ENCODE measurements at places on chromosomes 5 and 9. TPM values are rescaled to one million over a fixed set of nuclear protein-coding genes. Genes with fewer than 3 reads are reported as not detected.

GRCh38 chr5:148998174-148998797 lies 64.6 kb downstream of the SH3TC2 start:
- H3K27me3 ChIP-seq, result peaks cover 41% of the 10 kb centered on the region
- H3K4me1 ChIP-seq, result no peaks in the 10 kb centered on the region
- peak; percentile 52 for DNase-seq
- no peak overlapping the region for H3K4me3 ChIP-seq
- H3K36me3 ChIP-seq, result no peaks in the 10 kb centered on the region

GRCh38 chr9:90890146-90890810 lies 88.7 kb downstream of the SYK start:
- DNase-seq, result no peak
- no peak overlapping the region for H3K4me3 ChIP-seq
- H3K27ac ChIP-seq, result no peak overlapping the region
- H3K27me3 ChIP-seq, result peaks cover under 1% of the 10 kb centered on the region
- no peaks in the 10 kb centered on the region for H3K36me3 ChIP-seq

DNA sequence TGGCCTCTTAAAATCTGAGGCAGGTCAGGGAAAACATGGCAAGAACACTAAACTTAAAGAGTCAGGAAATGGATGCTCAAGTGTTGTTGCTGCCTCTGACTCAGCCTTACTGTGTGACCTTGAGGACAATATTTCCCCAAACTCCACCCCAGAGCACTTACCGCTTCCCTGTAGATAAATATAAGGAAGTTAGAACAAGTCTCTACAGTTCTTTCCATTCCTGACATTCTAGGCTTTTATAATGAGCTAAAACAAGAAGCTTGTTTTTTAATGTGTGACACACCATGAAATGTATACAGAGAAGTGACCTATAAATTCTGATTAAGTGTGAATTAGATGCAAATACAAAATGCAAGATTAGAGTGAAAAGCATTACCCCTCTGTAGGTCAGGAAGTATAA lies 129.3 kb downstream of the GRIA1 start:
- H3K36me3 ChIP-seq, result no peaks in the 10 kb centered on the region
- no peak overlapping the region for H3K4me3 ChIP-seq
- DNase-seq, result no peak

- H3K4me1 ChIP-seq, result no peaks in the 10 kb centered on the region
- DNase-seq, result no peak
- H3K4me3 ChIP-seq, result no peak overlapping the region
- H3K27me3 ChIP-seq, result no peaks in the 10 kb centered on the region
- H3K36me3 ChIP-seq, result no peaks in the 10 kb centered on the region
Measured at GRCh38 chr5:76908166-76908565, 44.7 kb upstream of the CRHBP start.

- peaks cover 3% of the 10 kb centered on the region for H3K4me1 ChIP-seq
- no peak for DNase-seq
- no peak overlapping the region for H3K4me3 ChIP-seq
- no peaks in the 10 kb centered on the region for H3K36me3 ChIP-seq
Measured at GRCh38 chr5:146336197-146336596, 2.4 kb upstream of the POU4F3 start.

GRCh38 chr5:168648016-168648415 lies 68.8 kb upstream of the PANK3 start:
- no peaks in the 10 kb centered on the region for H3K36me3 ChIP-seq
- H3K4me1 ChIP-seq, result no peaks in the 10 kb centered on the region
- no peak for DNase-seq
- no peaks in the 10 kb centered on the region for H3K27me3 ChIP-seq
- no peak overlapping the region for H3K4me3 ChIP-seq

DNA sequence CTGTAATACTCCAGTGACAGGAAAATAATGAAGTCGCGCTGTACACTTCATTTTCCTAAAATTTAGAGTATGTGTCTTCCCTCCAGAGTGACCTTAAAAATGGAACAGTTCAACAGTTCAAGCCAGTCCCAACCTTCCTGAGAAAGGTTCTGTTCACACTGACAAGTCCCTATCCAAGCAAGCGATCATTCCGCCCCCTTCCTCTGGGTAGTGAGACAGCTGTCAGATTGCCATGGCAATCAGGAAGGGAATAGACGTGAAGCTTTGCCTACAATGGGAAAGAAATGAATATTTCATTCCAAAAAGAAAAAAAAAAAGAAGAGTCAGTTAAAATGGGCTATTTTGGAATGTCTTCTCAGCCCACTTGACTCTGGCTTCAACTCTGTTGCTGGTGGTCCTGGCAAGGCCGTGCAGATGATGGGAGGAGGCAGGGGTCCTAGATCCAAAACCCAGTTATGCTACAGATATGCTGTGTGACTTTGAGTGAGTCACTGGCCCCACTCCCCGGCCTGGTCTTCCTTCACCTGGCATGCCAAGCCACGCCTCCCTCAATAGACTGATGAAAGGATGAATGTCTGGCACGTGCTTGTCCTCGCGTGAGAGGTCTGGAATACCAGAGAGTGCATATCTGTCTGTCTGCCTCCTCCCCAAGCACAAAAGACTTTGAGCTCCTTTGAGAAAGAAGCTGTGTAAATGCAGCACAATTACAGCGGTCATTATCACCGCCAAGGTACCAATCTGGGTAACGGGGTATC lies 165.8 kb upstream of the WWC1 start:
- no peak overlapping the region for H3K27ac ChIP-seq
- H3K4me1 ChIP-seq, result peaks cover 5% of the 10 kb centered on the region
- H3K4me3 ChIP-seq, result no peak overlapping the region
- no peaks in the 10 kb centered on the region for H3K36me3 ChIP-seq
- H3K27me3 ChIP-seq, result no peaks in the 10 kb centered on the region

DNA sequence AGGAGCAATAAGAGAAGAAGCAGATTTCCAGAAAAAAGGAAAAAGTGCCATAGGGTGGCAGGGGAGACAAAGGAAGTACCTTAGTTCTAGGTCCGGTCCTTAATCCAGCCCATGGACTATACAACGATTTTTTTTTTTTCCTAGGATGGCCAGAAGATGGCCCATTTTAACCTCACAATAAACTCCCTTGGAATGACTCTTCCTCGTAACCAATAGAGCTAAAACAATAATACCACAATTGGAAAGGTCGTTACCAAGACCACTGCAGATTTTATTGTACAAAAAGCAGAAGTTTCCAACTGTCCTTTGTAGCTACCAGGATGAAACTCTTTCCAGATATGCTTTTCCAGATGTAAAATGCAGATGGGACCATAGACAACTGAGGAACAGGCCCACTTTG lies 34.4 kb upstream of the SSBP2 start:
- H3K27me3 ChIP-seq, result no peaks in the 10 kb centered on the region
- no peak overlapping the region for H3K4me3 ChIP-seq
- no peaks in the 10 kb centered on the region for H3K36me3 ChIP-seq
- no peak overlapping the region for H3K27ac ChIP-seq

DNA sequence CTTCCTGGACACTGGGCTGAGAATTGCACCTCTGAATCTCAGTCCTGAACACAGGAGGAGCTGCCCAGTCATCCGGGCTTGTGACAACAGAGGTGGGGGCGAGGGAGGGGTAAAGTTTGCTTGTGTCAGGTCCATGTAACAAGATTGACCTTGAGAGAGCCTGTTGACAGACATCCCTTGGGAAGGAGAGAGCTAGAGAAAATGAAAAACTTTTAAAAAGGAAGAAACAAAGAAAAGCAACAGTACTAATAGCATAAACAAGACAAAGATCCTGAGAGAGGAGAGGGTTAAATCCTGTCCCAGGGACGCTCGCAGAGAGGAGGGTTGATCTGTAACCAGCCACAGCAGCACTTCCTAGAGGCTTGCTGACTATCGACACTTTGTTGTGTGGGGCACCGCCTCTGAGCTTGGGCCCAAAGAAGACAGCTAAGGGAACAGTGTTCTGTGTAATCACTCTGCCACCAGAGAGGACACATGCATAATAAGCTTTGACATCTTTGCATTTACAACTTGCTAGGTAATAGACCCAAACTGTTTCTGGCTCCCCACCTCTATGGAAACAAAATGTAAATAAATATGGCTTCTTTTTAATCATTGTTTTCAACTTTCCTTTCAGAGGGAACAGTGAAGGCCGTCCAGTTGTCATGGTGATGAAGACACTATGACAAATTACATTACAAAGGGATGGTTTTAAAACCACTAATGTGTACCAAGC lies 363.7 kb downstream of the CSNK1G3 start:
- no peaks in the 10 kb centered on the region for H3K27me3 ChIP-seq
- H3K4me1 ChIP-seq, result no peaks in the 10 kb centered on the region
- no peak for DNase-seq
- H3K36me3 ChIP-seq, result no peaks in the 10 kb centered on the region
- no peak overlapping the region for H3K27ac ChIP-seq

GRCh38 chr5:92917044-92917443 lies 664.0 kb downstream of the NR2F1-AS1 start:
- no peaks in the 10 kb centered on the region for H3K27me3 ChIP-seq
- no peak overlapping the region for H3K27ac ChIP-seq
- no peak overlapping the region for H3K4me3 ChIP-seq
- DNase-seq, result no peak
- H3K4me1 ChIP-seq, result no peaks in the 10 kb centered on the region
- no peaks in the 10 kb centered on the region for H3K36me3 ChIP-seq

DNA sequence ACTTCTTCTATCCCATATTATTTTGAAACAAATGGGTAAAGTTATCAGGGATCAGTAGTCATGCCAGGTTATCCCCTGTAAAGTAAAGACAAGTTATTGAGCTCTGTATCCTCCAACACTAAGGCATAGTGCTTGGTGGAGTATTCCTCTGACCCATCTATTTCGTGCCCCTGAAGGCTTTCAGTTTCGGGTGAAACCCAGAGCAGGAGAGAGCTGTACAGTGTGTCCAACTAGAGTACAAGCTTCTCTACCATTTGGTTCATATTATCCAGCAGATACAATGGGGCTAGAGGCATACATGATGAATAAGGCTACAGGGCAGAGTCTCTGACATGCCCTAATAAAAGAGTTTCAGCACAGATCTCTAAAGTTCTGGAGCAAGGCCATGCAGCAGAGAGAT lies 3.2 kb upstream of the SLC22A4 start:
- no peak overlapping the region for H3K27ac ChIP-seq
- DNase-seq, result no peak
- H3K36me3 ChIP-seq, result no peaks in the 10 kb centered on the region
- H3K4me3 ChIP-seq, result no peak overlapping the region
- peaks cover 19% of the 10 kb centered on the region for H3K27me3 ChIP-seq

DNA sequence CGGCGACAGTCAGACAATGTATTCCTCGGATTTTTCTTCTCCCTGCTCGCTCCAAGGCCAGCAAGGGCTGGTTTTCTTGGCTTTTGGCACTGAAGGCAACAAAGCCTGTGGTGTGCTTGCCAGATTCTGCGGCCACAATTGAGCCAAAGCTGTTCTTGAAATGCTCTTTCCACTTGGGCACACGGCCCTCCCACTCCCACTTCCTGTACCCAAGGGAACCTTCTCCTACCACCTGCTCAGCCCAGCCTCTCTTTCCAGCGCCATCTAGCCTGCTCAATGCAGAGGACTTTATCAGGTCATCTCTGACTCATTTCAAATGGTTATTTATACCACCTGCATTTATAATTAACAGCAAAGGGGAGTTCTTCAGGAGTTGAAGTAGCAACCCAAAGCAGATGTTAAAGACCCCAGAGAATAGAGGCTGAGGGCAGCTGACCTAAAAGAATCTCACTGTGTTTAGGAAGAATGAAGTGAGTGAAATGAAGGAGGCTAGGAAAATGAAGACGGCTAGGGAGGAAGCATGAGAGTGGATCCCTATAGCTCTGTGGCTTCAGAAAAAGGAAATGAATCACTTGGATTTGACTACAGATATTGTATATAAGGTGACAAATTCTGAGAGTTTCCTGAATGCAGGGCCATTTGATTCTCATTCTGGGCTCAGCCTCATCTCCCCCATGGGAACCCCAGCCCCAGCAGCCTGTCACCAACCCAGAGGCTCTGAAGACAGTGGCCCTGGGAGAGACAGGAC lies 439.0 kb downstream of the ENC1 start:
- H3K27ac ChIP-seq, result no peak overlapping the region
- H3K4me3 ChIP-seq, result no peak overlapping the region
- no peak for DNase-seq
- H3K27me3 ChIP-seq, result peaks cover 4% of the 10 kb centered on the region

- no peaks in the 10 kb centered on the region for H3K4me1 ChIP-seq
- no peak for DNase-seq
- H3K36me3 ChIP-seq, result no peaks in the 10 kb centered on the region
- no peak overlapping the region for H3K27ac ChIP-seq
Measured at GRCh38 chr5:156411-157072, 34.8 kb upstream of the LRRC14B start.

- no peak overlapping the region for H3K4me3 ChIP-seq
- H3K4me1 ChIP-seq, result no peaks in the 10 kb centered on the region
- H3K27ac ChIP-seq, result no peak overlapping the region
- no peak for DNase-seq
Measured at GRCh38 chr9:113261917-113262671, 13.3 kb downstream of the CDC26 start.

GRCh38 chr9:116549786-116550660 lies 137.1 kb upstream of the TRIM32 start:
- H3K27me3 ChIP-seq, result no peaks in the 10 kb centered on the region
- no peaks in the 10 kb centered on the region for H3K36me3 ChIP-seq
- no peak overlapping the region for H3K4me3 ChIP-seq
- H3K4me1 ChIP-seq, result peaks cover 4% of the 10 kb centered on the region

DNA sequence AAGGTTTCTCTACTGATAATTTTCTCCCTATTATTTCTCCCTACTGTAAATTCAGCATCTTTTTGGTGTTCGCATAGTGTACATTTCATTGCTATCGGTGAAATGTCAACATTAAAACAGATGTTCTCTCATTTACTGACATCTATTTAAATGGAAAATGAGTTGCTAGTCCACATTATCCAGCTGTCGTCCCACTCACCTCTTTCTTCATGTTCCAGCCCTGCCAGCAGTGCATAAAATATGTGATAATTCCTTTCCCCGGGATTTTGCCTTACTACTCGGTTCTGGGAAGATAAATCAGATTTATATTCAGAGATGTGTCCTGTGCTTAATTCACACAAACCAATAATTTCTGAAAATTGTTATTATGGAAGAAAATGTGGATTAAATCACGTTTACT lies 155.8 kb downstream of the MYO10 start:
- no peak overlapping the region for H3K27ac ChIP-seq
- peaks cover 8% of the 10 kb centered on the region for H3K4me1 ChIP-seq
- DNase-seq, result no peak
- H3K4me3 ChIP-seq, result no peak overlapping the region

Gene SGCD
- not detected for total RNA-seq

Gene SLC36A2
- total RNA-seq, result not detected

Gene GBGT1
- total RNA-seq, result 2.7 TPM

Gene ANKRD20A1
- total RNA-seq, result 0.64 TPM

Gene PRRC1
- total RNA-seq, result 39.4 TPM

Gene ZMAT2
- 52.4 TPM for total RNA-seq

Gene CCL28
- total RNA-seq, result 15.1 TPM

Measured in activated CD4-positive, alpha-beta T cell treated with anti-CD3 and anti-CD28 coated beads, Interleukin-2, amount 10 ng/mL, durations not matched to agents 7 days and 5 days (primary cell).